ENCODE measurements at places on chromosomes 4 and X.

DNA sequence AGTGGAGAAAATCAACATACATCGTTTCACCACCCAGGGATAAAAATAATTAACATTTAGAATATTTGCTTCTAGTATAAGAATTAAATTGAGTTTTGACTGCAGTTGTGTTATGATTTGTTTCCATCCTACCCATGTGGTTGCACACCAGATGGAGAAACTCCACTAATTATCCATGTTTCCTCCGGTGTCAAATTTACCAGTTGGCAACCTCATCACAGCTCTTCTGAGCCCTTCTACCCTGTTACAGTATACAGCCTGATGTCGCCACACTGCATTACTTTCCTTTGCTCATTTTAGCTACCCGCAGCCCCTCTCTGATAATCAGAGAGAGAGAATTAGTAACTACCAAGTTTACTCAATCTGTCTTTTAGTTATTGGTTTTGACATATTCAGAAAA, 411.2 kb downstream of the DTHD1 start:
- DNase-seq, result no peak

- DNase-seq, result no peak
Measured at GRCh38 chr4:99529228-99529627, 18.4 kb downstream of the C4orf17 start.

GRCh38 chr4:185020293-185020808, 2.1 kb downstream of the HELT start:
- DNase-seq, result no peak

GRCh38 chr4:181541396-181541795, 701.8 kb upstream of the TENM3 start:
- no peak for DNase-seq

DNA sequence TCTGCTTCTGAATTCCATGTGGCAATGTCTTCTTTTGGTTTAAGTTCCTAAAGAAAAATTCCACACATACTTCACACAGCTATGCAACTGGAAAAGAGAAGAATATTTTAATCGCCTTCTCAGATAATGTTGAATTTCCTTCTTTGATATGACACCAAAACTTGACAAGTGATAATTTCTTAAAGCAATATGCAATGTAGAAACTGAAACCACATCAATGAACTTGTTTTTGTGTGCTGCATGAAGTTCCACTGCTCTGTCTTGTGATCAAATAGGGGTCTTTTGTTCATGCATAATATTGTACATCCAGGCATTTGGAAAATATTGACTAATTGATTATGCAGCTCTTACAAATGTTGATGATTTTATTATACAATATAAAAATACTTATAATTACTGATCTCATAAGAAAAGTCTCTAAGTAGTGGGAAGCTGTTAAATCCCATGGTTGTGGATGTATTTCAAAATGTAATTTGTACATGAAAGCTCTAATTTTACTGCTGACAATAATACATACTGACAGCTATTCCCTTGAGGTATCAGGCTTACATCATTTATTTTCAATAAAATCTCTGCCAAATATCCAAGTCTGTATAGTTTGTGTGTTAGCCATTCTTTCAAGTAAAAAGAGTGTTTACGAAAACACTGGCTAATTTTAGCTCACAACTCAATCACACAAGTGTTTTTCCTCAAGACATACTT, 56.5 kb downstream of the AGA start:
- DNase-seq, result peak; percentile 37
